RWPE1 (cell line): ENCODE measurements at places on chromosomes 1 and 21.
A peak's percentile ranks its signal among the peaks of the same experiment; 100 is the strongest.

DNA sequence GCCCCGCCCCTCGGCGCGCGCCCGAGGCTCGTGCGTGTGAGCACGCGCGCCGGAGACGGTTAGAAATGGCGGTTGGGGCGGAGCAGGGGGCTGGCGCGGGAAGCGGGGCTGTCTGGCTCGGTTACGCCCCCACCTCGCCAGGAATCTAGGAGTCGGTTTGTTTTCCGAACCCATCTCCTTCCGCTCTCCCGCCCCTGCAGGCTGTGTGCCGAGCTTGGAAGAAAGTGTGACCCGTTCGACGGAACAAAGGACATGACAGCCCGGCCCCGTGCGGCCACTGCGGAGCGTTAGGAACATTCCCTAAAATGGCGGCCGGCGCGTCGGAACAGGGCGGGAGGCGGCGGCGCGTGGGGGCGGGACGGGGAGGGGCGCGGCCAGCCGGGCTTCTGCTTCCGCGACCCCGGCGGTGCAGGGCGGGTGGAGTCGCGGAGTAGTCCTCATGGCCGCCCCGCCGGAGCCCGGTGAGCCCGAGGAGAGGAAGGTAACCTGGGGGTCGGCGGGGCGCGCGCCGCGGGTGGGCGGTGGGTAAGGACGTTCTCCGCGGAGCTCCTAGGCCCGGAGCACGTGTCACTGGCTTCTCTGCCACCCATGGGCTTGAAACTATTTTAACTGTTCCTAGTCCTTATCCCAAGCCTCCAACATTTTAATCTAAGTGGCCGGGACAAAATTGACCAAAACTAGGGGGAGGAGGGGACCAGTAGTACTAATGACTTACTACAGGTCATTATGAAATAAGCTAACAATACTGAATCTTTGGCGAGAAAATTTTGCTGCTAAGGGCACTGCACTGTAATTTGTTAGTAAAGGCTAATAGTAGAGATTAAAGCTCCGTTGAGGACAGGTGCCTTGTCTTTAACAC is at the start of gene COX20:
COX20 (plus strand) TSS at position 383 of the 859 bp plus-strand sequence; CDS start at position 440, 57 bp downstream.
- peak; percentile 83 for DNase-seq

GRCh38 chr21:38434913-38435533 is 63.3 kb downstream of the ERG start:
- DNase-seq: peak; percentile 24

DNA sequence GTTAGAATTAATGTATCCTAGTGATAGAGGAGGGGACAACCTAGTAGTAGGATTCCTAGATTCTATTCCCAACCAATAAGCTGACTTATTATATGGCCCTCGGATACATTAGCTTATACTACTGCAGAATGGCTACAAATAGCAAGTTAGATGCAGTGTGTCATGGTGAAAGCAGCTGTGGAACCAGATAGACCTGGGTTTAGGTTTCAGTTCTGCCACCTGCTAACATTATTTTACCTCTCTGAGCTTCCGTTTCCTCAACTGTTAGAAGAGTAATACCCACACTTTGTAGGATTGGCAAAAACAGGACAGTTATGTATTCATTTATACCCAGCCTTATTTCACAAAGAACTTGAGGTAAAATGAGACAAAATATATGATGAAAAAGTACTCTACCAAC is 21.6 kb upstream of the MAGOH start:
- no peak for DNase-seq

DNA sequence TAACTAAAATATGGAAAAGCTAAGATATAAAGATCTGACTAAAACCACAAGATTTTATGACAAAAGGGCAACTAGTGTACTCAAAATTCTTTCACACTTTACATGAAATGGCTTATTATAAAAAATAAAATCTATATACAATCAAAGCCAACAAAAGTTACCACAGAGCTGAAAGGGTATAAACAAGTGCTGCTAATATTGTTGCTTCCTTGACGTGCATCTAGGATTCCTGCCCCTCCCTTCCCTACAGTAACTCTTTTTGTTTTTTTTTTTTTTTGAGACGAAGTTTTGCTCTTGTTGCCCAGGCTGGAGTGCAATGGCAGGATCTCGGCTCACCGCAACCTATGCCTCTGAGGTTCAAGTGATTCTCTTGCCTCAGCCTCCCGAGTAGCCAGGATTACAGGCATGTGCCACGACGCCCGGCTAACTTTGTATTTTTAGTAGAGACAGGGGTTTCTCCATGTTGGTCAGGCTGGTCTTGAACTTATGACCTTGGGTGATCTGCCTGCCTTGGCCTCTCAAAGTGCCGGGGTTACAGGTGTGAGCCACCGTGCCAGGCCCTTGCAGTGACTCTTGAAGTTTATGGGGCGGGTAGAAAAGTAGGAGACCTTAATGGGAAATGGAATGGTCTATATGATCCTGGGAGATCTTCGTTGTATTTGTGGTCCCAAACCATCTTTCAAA is 4.5 kb downstream of the SRSF4 start:
- no peak for DNase-seq

DNA sequence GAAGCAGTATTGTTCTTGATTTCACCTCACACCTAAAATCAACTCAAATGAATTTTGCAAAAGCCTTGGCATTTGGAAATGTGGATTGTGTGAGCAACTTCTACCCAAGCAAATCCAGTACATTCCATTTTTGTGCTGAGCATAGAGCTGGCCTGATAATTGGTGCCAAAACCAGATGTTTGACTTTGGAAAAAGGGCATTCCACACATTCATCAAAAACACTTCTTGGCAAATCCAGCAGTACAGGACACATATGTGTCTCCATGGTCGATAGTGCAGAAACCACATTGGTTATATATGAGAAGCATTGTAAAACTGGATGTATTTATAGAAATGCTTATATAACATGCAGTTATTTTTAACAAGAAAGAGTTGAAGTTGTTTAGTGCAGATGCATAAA is 210.4 kb downstream of the KCNK2 start:
- DNase-seq: no peak

DNA sequence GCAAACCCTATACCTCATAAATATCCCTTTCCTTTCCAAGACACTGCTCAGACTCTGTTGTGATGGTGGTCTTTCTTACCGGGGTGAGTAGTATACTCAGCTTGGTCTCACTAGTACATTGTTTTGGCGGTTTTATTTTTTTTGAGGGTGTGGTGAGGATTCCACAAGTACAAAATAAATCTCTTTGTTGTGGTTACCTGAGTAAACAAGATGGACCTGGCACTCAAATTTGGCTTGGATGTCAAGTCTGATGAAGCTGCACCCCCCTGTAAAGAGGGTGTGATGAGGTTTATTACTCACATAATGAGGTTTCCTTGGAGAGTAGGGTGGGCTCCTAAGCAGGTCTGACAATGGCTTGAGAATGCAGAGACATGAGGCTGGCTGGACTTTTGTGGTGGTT is 68.2 kb upstream of the KCNJ6 start:
- peak; percentile 20 for DNase-seq

- DNase-seq: no peak
These were observed 50.7 kb downstream of the KLHDC7A start for GRCh38 chr1:18531503-18531845.

DNA sequence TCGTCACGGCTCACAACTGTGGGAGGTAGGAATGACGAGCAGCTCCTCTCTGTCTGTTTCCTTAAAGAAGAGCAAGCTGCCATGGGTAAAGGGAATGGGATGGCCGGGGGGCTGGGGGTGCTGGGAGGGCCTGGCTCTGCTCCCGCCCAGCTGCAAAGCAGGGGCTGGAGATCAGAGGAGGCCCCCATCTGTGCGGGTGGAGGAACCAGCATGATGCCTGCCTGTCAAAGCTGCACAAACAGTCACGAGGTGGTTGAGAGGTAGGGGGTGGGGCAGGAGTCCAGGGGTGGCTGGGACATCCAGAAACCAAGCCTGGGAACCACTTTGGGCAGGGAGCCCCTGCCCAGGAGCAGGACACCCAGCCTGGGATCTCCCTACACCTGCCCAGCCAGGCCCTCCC is 12.6 kb downstream of the SLC41A1 start:
- DNase-seq: no peak

GRCh38 chr1:205928317-205928716 is 14.9 kb downstream of the SLC26A9 start:
- DNase-seq: no peak

- DNase-seq: no peak
These were observed 19.1 kb downstream of the CHRNB2 start for GRCh38 chr1:154586641-154587040.

DNA sequence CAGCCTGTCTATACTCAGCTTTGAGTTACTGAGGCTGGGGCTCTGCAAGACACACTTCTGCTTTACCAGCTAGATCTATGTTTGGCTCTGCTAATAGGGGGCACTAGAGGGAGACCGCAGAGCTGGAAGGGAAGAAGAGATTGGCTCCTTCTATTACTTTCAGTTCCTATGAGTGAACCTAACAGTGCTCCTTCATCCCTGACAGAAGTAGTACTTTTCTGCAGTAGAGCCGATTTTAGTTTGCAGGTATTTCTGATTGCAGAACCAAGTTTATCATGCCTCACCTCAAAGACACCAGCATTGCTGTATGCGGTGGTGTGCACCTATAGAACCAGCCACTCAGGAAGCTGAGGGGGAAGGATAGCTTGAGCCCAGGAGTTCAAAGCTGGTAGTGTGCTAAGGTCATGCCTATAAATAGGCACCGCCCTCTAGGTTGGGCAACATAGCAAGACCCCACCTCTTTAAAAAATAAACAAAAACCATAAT is 5.7 kb upstream of the ZDHHC18 start:
- no peak for DNase-seq

GRCh38 chr1:175675017-175675416 is 68.4 kb downstream of the TNR start:
- no peak for DNase-seq

- no peak for DNase-seq
These were observed 12.0 kb downstream of the CREG1 start for GRCh38 chr1:167541610-167542009.

DNA sequence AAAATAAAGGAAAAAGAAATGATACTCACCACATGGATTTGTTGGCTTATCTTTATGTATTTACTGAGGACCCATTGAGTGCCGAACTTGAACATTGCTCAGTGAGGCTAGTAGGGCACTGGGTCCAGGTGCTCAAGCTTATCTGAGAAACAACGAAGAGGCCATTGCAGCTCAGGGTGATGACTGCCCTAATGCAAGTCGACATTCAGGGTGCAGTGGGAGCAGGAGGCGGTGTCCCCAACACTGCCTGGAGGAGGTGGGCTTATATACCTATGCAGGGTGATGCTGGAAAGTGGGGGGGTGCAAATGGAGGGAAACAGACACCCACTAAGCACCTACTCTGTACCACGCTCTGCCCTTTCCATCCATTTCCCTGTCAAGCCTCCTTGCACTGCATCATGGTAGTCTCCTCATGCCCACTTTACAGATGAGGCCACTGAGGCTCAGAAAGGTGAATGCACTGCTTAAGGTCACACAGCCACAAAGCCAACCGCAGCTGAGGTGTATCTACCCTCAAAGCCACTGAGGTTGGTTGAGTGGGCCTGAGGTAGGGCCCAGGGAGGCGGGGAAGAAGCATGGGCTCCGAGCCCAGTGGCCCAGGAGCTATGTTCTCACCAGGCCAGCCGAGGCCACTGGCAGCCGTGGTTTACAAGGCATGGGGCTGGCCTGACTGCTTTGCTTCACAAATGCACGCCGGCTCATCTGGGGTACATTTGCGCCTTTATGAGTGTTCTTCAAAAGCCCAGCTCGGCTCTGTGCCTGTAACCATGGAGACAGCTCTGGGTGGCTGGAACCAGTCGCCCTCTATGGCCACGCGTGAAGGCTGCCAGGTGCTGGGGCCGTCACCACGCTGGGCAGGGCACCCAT is 103.8 kb downstream of the EPHB2 start:
- no peak for DNase-seq

GRCh38 chr1:223718850-223719249 is 6.5 kb downstream of the CAPN2 start:
- DNase-seq: no peak

- no peak for DNase-seq
These were observed 168.4 kb downstream of the PCNX2 start for GRCh38 chr1:233127157-233127556.

DNA sequence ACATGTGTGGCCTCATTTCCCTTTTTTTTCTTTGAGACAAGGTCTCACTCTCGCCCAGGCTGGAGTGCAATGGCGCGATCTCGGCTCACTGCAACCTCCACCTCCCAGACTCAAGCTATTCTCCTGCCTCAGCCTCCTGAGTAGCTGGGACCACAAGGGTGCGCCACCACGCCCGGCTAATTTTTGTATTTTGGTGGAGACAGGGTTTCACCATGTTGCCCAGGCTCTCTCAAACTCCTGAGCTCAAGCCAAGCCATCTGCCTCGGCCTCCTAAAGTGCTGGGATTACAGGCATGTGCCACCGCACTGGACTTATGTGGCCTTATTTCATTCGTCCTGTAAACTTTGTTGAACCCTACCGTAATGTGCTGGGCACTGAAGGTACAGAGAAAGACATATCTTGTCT is 569 bp upstream of the WARS2 start:
- DNase-seq: no peak

DNA sequence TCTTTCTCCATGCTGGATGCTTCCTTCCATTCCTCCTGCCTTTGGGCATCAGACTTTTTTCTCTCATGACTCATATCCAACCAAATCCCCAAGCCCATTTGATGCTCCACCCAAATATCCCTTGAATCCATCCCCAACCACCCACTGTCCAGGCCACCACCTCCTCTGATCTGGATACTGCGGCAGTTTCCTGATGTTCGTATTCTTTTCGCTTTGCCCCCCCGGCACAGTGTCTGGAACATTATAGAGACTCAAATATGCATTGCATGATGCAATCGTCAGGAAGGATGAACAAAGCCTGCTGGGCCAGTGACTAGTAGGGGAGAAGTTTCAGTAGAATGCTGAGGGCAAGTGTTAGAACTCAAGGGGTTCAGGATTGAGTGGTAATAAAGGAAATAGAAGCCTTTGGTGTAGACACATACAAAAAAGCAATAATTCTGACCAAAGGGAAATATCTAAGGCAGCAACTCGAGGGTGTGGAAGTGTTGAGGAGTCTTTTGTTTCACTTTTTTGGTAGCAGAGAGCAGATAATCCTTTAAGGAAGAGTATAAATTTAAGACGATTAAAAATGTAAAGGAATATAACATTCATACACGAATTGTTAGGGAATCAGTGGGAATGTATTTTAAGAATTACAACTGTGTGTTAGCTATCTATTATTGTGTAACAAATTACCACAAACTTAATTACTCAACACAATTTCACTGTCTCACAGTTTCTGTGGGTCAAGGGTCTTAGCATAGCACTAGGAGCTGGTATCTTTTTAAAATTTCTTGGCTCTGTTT is 7.5 kb downstream of the S100A11 start:
- DNase-seq: peak; percentile 35

DNA sequence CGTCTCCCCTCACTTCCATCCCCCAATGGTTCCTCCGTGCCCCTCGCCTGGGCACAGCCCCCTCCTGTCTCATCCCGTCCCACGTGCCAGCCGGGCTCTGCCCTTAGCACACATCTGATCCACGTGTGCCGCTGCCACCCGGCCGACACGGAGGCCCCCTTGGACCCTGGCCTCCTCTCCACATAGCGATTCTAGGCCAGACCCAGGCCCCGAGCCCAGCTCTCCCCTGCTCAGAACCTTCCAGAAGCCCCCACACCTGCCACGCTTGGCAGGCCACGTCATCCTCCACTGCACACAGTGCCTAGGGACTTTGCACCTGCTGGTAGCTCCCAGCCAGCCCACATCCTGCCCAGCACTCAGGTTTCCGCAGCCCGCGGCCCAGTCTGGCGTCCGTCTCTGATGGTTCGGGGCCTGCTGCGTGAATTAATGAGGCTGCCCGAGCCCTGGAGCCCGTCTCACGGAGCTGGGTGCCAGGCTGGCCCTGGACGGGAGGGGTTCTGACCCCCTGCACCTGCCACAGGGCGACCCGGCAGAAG is 20.1 kb downstream of the PLCH2 start:
- no peak for DNase-seq

- no peak for DNase-seq
These were observed 1022.3 kb upstream of the B3GALT2 start for GRCh38 chr1:194208674-194209073.

- DNase-seq: no peak
These were observed 88.0 kb upstream of the CTTNBP2NL start for GRCh38 chr1:112307930-112308591.
